Right renal cortex interstitium (tissue), 3 donors: ENCODE measurements at places on chromosomes 2 and 18.

DNA sequence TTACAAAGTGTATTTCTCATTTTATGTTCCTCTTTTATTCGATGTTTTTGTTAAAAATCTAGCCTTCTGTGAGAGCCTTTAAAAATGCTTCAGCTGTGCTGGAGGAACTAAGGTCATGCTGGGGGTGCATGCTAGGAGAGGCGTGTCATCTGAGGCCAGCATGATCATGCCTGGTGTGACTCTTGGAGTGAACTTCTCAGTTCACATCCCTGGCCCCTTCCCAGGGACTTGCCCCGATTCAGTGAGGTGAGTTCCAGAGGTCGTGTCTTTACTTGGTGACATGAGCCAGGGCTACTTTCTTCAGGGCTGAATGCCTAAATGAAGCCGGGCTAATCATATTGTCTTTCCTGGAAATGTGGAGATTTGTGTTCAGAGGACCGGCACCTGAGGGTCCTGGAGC is 264.9 kb downstream of the MREG start:
- no peak for DNase-seq

GRCh38 chr2:225041851-225042799 is at the start of gene DOCK10:
TSS of gene DOCK10 (minus strand) at chr2:225042468. CDS start at chr2:225042374, 94 bp downstream.
- no peak for DNase-seq

DNA sequence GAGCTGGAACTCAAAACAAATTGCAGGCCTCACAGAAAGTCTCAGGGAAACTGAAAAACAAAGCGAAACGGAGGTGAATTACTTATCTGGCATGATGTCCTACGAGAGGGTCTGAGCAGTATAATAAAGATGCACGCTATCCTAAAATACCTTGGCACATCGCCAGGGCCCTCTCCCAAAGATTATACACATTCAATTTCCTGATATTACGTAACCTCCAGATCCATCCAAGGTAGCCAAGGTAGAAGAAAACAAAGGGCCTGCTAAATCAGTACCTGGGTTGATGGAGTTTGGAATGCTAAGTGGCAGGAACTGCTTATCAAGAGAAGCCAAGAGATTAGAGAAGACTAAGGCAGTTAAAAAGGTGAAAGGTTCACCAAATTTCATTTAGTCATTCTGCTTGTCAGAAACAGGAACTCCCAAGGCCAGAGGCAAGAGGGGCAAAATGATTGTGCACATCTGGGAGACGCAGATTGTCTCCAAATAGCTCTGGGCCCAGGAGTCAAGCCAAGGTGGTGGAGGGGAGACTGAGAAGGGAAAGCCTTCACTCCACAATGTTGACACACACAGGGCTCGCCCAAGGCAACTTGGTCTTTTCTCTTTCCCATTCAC is 236.8 kb upstream of the ATP5MC3 start:
- no peak for DNase-seq

GRCh38 chr2:84238907-84239306 is 220.2 kb downstream of the SUCLG1 start:
- no peak for DNase-seq

DNA sequence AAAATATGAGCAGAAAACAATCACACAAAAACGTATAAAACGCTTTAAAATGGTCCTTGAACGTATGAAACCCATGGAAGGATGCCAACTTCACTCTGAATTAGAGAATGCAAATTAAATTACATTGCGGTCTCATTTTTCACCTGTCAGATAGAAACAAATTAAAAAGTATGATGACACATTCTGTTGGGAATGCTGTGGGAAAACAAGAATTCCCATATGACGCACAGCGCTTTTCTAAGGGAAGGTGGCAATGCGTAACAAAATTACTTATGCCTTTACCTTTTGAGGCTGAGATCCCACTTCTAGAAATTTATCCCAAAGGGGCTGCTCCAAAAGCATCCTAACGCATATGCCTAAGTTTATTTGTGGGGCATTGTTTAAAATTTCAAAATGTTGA is 3.8 kb upstream of the RPS7 start:
- no peak for DNase-seq

DNA sequence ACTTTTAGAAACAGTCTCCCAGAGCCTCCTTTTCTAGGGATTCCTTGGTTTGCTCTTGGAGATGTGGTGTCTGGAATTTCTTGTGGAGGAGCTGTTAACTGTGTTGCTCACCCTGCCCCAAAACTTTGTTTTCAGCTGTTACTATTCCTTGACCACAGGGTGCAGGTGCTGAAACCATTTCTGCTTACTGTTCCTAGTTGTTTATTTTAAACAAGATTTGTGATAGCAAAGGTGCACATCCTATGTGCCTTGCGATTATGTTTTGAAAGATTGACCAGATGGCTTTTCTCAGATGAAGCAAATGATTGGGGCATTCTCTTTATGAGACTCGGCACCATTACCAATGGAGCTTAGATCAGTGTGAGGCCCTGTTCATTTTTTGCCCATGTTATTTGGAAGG is 111.2 kb downstream of the RAB3GAP1 start:
- DNase-seq: no peak

GRCh38 chr18:77102259-77103040 is 30.1 kb downstream of the MBP start:
- no peak for DNase-seq

- no peak for DNase-seq
Measured at GRCh38 chr2:37612382-37612781, 59.1 kb downstream of the CDC42EP3 start.

DNA sequence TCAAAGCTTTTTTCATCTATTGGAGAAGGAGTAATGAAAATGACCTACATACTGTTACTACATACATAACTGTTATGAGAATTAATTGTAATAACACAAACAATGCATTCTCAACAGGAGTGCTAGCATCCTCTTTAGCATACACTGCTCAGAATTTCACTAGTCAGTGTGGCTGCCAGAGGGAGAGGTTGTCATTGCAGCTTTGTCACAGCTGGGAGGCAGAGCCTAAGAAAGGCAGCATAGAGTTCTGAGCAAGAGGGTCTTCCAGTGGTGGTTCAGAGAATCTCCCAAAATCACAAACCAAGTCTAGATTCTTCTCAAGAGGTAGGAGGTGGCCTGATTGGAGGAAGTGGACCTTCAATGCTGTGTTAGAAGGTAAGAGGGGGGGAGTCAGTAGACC is 286.7 kb upstream of the CYRIA start:
- no peak for DNase-seq

DNA sequence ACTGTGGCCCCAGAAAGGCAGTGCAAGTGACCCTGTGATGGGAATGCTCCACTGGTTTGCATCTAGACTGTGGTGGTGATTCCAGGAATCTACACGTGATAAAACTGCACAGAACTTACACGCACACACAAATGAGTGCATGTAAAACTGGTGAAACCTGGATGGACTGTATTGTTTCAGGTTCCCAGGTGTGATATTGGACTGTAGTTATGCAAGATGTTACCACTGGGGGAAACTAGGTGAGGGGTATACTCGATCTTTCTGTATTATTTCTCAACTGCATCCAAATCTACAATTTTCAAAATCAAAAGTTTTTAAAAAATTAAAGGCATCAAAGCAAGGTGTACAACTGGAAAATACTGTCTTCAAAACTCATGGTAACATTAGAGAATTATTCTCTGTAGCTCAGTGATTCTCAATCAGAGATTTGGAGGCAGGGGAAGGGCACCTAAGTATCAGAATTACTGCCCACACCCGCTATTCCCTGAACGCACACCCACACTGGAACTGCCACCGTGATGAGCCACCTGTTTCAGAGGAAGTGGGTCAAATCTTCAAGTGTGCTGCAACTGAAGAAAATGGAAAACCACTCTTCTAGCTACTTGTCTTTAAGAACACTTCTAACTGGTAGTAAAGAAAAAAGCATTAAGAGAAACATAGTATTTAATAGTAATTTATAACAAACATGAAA is 26.7 kb downstream of the PTPN2 start:
- DNase-seq: no peak

- no peak for DNase-seq
Measured at GRCh38 chr18:76459687-76460350, 35.2 kb downstream of the ZNF516 start.

- no peak for DNase-seq
Measured at GRCh38 chr2:31139671-31140070, 1.4 kb upstream of the GALNT14 start.

DNA sequence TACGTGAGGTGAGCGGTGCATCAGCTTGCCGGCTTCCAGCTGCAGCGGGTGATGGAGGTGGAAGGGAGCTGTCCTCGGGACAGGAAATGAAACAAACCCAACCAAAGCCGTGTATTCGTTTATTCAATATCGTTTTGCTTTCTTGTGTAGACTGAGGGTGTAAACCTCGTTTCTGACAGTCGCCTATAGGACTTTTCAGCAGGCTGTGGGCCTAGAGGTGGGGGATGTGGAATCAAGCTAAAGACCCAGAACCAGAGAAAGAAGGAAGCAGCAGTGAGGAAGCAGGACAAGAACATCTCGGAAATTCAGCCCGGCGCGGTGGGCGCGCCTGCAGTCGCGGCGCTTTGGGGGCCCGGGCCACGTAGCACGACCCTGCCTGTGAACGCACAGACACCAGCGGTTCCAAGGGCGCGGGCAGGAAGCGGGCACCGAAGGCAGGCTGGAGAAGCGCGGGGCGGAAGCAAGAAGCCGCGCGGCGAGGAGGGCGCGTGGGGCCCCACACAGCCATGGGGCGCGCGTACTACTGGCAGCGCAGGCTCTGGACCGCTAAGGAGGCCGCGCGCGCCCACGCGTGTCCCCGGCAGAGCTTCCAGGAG is 755 bp upstream of the ATP9B start:
- DNase-seq: peak; percentile 32

GRCh38 chr2:224146356-224147160 is 107.5 kb upstream of the SERPINE2 start:
- no peak for DNase-seq

DNA sequence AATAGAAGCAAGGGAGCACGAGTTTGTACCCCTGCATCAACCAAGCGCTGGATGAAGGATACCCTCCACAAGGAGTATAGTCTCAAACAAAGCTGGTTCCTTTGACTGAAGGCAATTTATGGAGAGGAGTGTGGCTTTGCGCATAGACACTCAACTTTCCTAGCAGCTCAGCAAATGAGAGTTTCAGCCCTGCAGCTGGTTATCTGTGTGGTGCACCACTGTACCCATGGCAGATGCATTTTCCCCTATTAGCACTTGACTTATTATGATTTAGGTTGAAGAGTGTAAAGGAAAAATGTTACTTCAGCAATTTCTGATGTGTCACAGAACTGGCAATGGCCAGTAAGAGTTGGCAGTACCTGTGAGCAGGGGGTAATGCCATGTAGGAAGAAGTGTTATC is 440.1 kb upstream of the LINC00305 start:
- DNase-seq: no peak
